ENCODE measurements at places on chromosomes 12 and 14.

- DNase-seq, result no peak
Measured at GRCh38 chr12:28611449-28611848, 421.2 kb downstream of the CCDC91 start.

GRCh38 chr14:24837280-24838046 lies 203.5 kb upstream of the GZMB start:
- DNase-seq, result no peak

- DNase-seq, result peak; percentile 65
Measured at GRCh38 chr12:123966596-123966995, 6.0 kb downstream of the CCDC92 start.

- DNase-seq, result no peak
Measured at GRCh38 chr12:4118017-4118510, 155.5 kb upstream of the CCND2 start.

DNA sequence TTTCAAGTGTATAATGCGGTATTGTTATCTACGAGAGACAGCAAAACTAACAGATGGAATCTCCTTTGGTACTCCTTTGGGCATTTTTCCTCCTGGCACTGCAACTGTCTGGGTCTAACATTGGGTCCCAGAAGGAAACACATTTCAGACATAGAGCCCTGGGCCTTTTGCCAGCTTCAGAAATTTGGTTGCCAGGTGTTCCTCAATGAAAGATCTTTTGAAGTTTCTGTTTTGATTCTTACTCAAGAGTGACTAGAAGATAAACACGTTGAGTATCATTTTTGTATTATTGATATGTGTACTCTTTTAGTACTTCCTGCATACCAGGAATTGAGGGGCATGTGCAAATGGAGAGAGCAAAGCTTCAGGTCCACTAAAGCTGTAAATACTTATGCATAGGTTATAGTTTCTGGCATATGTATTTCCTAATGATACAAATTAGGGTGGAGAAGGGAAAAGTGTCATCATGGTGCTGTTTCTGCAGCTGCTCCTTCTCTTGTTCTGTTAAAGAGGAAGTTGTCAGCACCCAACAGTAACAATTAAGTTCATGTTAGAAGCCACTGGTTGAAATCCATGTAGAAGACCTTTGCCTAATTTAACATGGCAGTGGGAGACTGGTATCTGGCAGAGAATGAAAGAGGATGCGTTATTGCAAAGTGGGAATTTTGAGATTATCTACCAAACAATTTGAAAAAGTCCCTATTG lies 53.5 kb downstream of the SLC38A6 start:
- no peak for DNase-seq

DNA sequence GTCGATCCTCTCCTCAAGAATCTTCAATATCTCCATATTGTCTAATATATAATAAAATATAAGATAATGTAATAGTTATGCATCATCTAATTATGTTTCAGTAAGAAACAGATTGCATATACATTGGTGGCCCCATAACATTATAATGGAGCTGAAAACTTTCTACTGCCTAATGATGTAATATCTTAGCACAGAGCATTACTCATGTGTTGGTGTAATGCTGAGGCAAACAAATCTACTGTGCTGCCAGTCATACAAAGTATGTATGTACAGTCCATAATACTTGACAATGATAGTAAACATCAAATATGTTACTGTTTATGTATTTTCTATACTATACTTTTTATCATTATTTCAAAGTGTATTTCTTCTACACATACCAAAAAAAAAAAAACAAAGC lies 128.7 kb downstream of the CPNE8 start:
- no peak for DNase-seq

DNA sequence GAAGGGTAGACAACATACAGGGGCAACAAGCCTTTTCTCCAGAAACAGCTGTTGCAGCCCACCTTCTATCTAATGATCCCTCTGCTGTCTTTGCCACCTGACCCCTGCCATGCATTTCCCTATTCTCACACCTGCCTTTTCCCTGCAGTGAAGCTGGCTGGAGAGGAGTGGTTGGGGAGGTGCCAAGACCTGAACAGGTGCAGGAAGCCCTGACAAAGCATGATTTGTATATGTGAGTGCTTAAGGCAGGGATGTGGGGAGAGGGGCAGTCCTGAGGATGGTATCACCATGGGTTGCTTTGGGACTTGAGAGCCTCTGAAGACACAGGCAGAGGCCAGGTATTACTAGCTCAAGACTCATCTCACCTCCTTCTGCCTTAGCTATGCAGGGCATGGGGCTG lies 2.9 kb upstream of the PFDN5 start:
- DNase-seq, result no peak

DNA sequence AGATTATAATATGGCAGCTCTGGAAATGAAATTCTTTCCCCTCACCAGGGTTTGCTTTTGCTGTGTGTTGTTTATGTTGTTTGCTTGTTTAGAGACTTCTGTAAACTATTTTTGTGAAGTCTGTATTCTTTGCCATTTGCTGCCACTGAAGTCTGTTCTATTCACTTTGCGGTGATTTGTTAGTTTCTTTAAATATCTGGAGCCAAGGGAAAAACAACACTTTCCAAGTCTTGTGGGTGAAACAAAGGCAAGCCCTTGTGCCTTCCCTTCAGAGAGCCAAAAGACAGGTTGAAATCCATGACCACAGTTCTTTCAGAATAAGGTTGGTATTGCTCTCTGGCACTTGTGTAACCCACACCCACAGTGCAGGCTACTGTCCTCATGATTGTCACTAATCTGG lies 59.5 kb upstream of the RNU6-7 start:
- no peak for DNase-seq

GRCh38 chr14:39383026-39383660 lies 49.1 kb downstream of the FBXO33 start:
- DNase-seq, result no peak

GRCh38 chr12:130068741-130069140 lies 93.5 kb upstream of the FZD10 start:
- DNase-seq, result no peak

- DNase-seq, result peak; percentile 7
Measured at GRCh38 chr14:106044949-106045596, 518.7 kb downstream of the TMEM121 start.

GRCh38 chr12:108787539-108787938 lies 56.2 kb upstream of the CORO1C start:
- no peak for DNase-seq

DNA sequence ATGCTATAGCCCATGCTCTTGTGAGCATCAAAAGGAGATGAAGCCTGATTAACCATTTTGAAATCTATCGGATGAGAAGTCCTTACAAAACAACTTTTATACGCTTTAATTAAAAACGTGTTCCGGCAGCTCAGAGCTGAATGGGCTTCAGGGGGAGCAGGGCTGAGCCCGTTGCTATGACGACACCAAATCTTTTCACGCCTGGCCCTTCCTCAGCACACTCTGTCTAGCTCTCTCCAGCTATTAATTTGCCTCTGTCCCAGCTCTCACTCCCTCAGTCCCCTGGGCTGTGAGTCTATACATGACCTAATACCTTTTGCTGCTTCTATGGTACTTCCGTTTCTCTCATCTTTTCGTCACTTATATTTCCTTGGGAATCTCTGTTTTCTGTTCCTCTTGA lies 15.8 kb downstream of the FOXA1 start:
- DNase-seq, result no peak

DNA sequence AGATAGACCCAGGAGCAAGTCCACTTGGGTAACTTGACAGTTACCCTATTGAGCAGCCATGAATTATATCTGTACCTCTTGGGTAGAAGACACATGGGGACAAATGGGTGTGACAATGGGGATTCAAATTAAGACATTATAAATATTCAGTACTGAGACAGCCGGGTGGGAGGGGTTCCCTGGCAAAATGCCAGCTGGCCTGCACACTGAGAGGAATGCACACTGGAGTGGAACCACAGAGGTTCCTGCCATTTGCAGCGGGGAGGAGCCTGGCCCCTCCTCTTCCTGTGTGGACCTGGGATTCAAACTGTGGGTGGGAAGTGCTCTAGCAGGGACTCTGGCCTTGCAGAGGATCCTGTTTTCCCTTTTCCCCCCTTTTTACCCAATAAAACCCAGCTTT lies 118.7 kb upstream of the CDKN3 start:
- no peak for DNase-seq

DNA sequence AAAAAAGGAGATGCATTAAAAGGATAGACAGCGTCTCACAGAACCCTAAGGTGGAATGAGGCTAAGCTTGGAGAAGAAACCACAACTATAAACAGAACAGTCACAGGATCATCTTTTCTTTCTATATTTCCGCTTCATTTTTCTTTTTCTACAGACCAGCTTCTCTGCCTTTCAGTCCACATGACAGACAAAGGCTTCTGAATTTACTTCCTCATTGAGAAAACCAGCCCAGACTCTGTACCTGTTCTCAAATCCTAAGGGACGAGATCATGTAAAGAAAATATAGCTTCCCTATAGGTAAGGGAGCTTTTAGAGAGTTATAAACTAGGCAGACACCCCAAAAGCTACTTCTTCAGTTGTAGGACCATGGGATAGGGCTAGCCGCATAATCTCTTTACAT lies 17.4 kb downstream of the SGPP1 start:
- no peak for DNase-seq

DNA sequence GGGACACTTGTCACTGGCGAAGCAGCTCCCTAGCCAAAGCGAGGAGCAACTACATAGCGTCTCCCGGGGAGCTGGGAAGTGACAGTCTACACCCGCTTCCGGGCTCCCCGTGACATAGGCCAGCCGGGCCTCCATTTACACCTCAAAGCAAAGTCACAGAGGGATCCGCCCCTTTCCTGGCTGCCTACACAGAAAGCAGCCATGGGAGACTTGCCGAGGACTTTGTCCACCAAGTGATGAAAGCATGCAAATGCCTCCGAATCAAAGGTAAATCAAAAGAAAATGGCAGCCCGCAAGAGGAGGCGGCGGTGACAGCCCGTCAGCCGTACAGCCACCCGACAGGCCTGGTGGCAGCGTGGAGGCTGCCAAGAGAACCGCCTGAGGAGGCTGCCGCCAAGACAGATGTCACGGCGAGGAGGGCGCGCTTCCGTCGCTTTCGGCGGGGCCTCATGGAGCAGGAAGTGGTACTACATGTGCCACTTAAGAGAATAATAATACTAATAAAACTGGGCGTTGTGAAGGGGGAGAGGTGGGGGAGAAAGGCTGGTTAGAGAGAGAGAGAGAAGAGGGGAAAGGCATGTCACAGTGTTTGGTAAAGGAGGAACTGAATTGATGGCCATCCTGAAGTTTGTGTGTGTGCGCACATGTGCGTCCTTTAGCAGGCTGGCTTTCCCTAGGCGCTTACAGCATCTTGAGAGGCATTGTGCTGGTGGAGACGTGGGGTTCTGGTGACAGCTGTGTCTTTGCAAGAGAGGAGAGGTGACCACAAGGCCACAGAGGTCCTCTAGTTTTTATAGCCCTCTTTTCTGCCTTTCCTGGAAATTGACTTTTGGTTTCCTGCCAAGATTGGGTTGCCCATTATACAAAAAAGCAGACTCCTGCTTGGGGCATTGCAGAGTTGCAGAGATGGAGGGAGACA lies 661.7 kb downstream of the VRK1 start:
- no peak for DNase-seq

DNA sequence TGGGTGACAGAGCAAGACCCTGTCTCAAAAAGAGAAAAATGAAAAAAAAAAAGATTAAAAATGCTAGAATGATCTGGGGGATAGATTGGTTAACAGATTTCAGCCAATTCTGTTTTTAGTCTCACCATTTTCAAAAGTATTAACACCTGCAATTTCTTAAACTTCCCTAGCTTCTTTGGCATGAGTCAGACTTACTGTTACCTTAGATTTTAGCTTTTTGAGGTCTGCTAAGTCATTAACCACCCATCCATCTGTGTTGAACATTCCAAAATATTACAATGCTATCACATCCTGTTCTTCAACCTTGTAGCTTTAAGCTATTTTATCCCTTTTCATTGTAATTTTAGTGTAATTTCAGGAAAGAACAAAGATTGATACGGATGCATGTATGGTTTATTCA lies 59.3 kb downstream of the PPP1R13B start:
- no peak for DNase-seq

Data from hepatic stellate cell (primary cell).